ENCODE measurements at places on chromosomes 3 and 15.

DNA sequence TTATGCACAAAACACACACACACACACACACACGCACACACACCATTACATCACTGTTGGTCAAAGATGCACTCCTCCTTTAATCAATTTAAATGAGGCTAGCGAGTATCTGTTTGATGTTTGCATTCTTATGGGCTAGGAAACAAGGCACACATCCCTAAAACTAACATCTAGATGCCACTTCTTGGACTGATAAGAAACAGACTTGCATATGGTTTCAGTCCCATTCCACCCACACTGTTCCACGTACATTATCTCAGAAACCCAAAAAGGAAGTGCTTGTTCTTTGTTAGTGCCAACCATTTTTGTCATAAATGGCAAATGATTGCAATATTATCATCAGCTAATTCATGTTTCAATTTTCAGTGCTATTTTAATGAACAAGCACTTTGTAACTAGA is 69.5 kb downstream of the CCR1 start:
- DNase-seq = no peak

- DNase-seq = no peak
These were observed 318.5 kb upstream of the ADAMTS9 start for GRCh38 chr3:65006300-65006739.

- DNase-seq = no peak
These were observed 68.8 kb upstream of the DLG1 start for GRCh38 chr3:197367081-197367780.

DNA sequence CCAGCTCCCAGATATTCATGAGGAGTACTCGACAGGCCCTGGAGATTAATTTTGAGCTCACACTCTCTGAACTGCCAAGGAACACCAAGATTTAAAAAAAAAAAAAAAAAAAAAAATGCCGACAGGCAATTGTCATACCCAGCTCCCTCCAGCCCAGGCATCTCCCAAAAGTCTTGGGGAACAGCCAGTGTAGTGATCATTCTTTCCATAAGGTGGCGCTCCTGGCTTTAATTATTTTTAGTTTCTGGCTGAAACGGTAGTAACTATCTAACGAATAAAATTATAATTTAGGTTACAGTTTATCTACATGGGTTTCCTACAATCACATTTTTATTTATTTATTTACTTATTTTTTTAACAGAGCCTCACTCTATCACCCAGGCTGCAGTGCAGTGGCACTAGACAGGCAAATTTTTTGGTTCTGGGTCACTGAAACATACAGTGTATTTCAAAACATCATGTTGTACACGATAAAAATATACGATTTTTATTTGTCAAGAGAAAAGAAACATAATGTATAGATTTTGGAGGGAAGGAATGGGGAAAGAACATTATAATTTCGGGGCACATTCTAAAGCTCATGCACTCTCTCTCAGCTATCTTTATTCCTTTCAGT is 157.3 kb downstream of the ADAMTS9 start:
- no peak for DNase-seq

DNA sequence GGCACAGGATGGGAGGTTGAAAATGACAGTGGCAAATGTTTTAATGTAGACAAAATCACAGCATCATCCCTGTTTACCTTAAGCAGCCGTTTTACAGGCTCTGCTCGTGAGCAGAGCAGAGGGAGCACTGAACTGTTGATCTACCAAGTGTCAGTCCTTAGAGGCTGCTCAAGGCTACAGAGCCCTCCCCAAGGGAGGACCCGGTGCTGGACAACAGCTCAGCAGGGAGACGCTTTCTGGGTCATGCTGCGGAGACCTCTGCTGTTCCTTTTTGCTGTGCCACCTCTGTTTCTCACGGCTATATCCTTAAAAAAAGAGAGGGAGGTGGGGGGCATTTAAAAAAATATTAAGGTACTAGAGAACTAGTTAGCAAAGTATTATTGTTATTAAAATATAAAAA is 400.2 kb downstream of the GABRB3 start:
- DNase-seq = no peak

- DNase-seq = no peak
These were observed 736.0 kb upstream of the GRM7 start for GRCh38 chr3:6124875-6125274.

DNA sequence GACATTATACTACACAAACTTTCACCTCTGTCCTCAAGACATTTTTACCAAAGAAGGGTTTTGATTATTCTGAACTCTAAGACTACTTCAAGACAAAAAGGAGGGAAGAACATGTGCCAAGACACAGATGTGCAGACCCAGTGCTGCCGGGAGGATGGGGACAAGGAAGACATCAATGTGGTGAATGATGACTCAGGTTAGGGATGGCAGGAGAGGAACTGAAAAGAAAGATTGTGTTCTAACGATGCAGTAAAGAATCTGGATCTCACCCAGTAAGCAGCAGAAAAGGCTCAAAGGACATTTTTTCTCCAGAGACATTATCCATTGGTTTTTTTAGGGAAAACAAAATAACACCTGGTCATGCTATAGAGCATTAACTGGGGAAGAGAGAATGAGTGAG is 449.9 kb upstream of the NR2F2 start:
- no peak for DNase-seq

DNA sequence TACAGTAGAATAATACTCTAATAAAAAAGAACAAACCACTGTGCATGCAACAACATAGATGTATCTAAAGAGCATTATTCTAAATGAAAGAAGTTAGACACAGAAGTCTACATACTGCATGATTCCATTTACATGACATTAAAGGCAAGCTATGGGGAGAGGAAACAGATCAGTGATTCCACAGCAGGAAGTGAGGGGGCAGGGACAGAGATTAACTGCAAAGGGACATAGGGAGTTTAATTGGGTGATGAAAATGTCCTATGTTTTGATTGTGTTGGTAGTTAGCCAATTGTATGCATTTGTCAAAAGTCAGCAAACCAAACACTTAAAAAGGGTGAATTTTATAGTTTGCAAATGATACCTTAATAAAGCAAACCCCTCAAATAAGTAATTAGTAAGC is 13.8 kb downstream of the CRYGS start:
- DNase-seq = no peak

DNA sequence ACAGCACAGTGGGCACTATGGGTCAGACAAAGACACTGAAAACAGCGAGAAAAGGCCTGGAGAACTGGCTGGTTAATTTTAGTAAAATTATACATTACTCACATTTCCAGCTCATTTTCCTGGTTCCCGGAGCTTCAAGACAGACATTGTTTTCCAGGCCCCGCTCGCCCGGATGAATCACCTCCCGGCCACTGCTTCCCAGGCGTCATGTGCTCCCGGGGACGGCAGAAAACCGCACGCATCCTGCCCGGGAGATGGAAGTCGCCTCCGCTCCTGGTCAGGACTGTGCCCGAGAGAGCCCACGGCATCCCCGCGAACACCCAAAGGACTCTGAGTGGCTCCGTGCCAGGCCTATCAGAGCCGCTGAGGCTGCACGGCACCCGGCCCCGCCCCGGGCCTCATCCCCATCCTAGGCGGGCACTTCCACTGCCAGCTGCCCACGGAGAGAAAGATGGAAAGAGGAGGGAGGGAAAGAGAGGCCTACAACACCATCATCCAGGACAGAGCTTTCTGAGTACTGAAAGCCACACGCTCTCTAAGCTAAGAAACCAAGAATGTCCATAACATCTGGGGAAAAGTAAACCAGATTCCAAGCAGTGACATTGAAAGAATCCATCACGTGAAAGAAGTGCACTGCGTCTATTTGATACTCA is 75.1 kb downstream of the VGLL4 start:
- no peak for DNase-seq

- DNase-seq = no peak
These were observed 1.9 kb downstream of the CISH start for GRCh38 chr3:50609763-50610085.

DNA sequence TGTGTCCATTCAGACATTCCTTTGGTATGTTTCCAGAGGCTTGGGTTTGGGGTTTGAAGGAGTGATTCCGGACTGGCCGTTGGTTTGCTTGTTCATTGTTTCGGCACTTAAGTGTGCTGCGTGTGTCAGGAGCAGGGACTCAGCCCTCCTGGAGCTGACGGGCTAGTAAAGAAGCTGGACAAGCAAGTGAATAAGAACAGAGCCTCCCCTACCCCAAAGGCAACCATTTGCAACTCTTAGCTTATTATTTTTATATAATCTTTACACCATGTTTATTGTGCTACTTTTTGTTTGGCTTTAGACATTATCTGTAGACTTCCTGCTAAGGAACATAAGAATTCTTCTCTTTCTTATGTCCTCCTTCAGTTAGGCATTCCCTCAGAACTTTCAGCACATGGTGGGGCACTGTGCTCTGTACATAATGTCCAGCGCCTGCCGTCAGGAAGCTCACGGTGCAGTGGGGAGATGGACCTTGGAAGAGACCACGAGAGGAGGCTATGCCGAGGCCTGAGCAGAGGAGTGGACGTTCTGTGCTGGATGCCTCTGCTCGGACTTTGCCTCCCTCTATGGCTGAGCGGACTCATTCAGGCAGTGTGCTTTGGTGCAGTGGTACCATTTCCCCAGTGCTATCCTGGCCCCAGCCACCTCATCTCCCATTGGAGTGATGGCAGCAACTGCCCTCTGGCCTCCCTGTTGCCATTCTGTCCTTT is 65.4 kb downstream of the EEFSEC start:
- no peak for DNase-seq

- no peak for DNase-seq
These were observed 16.7 kb downstream of the TPRG1 start for GRCh38 chr3:189188466-189188865.

- no peak for DNase-seq
These were observed 74.1 kb downstream of the MSL2 start for GRCh38 chr3:136122006-136122405.

DNA sequence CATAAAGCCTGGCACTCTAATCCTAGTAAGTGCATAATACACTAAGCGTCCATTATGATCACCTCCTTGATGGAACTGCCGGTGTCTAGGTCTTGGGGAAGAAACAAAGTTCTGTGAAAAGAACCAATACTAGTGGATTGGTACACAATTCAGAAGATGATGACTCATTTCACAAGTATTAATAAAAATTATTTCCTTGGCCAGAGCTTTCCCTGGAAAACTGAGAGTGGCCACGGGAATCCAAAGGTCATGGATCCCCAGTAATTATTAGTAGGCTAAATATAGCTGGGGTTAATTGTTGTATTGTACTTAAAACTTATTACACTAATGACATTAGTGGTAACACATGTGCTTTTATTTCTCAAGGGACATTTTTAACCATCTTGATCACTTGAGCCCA is 808.0 kb upstream of the NR2F2 start:
- no peak for DNase-seq

GRCh38 chr15:88745065-88745464 is 58.2 kb upstream of the ACAN start:
- DNase-seq = no peak

- DNase-seq = no peak
These were observed 449.7 kb upstream of the ALCAM start for GRCh38 chr3:104916971-104917370.

Data from GM12892 (cell line).